ENCODE measurements at places on chromosomes 6 and 20.

GRCh38 chr20:58246346-58246745 is 17.9 kb upstream of the ANKRD60 start:
- DNase-seq, result no peak

DNA sequence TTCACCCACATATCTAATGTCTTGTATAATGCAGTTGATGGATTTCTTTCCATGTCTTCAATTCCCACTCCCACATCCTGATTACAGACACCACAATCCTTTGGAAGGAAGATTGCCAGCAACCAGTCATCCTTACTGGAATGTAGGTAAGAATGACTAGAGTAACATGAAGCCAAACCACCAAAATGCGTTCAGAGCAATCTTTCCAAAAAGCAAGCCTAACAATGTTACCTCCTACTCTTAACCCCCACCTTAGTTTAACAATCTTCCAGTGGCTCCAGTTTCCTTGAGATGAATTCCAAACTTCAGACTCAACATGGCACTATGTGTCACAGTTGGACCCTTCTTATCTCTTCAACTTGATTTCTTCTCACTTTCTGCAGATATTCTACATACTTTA is 685.6 kb downstream of the DOK5 start:
- DNase-seq, result no peak

- DNase-seq, result no peak
Measured at GRCh38 chr6:41228096-41228495, at the start of gene TREML4. Gene TREML4 (plus strand): TSS chr6:41228349. CDS start chr6:41228428, 79 bp downstream.

- DNase-seq, result no peak
Measured at GRCh38 chr6:14278006-14278405, 160.4 kb downstream of the CD83 start.

- DNase-seq, result no peak
Measured at GRCh38 chr6:50655848-50656453, 57.4 kb upstream of the TFAP2D start.

GRCh38 chr6:85127696-85128243 is 322.1 kb upstream of the NT5E start:
- DNase-seq, result no peak

DNA sequence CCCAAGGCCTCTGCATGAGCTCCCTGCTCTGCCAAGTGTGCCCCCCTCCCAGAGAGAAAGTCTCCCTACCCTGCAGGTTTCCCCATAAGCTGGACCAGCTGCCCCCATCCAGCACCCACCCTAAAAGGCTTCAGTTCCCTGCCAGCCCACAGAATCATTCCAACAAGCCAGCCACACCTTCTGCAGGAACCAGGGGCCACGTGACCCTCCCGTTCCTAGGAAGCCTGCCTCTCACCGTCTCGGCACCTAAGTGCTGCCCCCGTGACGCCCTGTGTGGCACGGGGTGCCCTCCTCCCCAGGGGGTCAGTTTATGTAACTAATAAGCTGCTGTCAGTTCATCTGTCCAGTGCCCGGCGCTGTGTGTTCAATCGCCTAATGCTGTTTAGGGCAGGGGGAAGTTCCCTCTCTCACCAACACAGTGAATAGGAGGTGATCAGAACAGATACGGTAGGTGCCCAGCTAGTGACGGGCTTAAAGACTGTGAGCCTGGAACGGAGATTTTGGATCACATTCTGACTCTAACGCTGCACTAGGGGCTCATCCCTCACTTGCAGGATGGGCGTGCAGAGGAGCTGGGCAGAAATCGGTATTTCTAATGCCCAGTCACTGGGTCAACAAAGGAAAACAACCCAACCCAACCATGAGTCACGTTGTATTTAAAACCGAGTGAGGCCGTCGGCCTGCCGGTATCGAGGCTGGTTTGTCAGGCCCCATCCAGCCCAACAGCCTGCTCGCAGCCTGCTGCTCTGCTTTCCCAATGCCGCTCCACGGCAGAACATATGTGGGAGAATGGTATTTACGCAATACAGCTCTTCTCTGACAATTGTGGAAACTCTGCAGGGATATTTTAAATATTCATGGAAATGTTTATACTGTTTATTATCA is 56.0 kb downstream of the RAMACL start:
- DNase-seq, result no peak

DNA sequence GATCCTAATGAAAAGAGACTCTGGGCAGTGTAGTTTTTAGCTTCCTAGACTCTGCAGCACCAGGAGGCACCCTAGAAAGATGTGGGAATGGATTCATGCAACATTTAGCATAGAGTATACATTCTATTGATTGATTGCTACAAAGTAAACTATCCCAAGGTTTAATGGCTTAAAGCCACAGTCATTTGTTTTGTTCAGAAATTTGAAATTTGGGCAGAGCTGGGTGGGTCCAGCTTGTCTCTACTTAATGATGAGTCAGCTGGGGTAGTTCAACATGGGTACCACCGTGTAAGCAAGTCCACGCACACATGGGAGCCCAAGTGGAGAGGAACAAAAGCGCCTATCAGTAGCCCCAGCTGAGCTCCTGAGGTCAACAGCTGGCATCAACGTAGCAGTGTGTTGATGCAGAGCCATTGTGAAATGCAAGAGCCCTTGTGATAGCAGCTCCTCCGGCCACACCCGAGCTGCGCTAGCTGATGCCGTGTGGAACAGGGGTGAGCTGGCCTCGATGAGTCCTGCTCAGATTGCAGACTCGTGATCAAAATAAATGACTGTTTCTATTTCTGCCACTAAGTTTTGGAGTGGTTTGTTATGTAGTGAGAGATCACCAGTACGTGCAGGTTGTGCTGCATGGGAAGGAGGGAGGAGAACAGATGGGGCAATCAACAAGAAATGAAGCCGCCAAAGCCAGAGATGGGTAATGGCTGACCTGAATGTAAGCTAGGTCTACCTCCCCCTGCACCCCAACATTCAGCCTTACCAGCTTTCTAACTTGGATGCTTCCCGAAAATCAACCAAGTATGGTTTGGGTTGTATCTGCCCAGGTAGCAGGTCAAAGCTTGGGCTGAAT is 45.7 kb upstream of the TRAF3IP2 start:
- no peak for DNase-seq

GRCh38 chr6:57822896-57823358 is 505.5 kb downstream of the PRIM2 start:
- no peak for DNase-seq

GRCh38 chr20:58328836-58329235 is 19.3 kb downstream of the RAB22A start:
- DNase-seq, result no peak

GRCh38 chr20:53023732-53024520 is 51.8 kb downstream of the TSHZ2 start:
- DNase-seq, result no peak

GRCh38 chr6:158863646-158864045 is 44.5 kb upstream of the EZR start:
- no peak for DNase-seq

DNA sequence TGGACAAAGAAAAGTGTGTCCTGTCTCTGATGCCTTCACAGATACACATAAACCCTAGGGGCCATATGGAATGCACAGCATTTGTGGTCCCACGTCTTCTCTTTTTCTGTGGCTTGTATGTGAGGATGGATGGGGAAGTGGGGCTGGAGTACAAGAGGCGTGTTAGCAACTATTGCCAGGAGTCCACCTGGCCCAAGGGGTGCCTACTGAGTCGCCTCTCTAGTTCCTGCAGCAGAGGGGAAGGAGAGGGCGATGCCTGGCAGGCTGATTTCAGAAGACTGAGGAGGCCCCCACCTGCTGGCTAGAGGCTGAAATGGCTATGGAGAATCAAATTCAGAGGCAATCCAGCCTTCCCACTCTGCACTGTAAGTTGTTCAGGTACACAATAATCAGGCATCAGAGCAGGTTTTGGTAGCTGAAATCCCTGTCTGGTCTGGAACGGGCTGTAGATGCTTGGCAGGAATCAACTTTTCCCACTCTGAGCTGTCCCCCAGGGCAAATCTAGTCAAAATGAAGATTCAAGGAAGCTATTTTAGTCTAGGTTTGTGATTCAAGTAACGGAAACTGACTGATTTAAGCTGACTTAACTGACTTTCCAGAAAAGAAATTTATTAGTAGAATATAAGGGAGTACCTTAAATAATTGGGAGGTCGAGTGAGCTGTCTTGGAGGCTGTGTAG is 14.9 kb upstream of the PPARD start:
- DNase-seq, result peak; percentile 70

DNA sequence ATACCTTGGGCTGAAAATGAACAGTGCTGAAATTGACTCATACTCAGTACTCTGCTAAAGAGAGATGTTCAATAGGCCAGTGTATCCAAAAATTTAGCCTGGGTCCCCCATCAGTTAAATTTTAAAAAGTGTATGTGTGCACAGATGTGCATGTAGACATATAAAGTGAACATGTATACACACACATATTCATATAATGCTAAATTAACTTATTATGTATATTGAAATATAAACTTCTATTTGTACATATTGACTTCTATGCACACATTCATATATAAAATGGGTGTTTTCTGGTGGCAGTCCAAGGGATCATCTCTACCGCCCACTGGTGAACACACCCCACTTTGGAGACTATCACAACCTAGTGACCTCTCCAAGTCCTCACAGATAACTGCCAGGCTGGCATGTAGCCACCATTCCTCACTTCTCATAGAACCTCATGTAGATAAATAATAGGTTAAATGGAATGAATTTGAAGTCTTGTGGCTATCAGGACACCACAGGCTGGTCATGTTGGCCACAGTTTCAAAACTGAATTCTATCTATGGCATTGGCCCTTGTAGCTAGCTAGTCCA is 8.8 kb downstream of the SLC22A16 start:
- DNase-seq, result no peak

DNA sequence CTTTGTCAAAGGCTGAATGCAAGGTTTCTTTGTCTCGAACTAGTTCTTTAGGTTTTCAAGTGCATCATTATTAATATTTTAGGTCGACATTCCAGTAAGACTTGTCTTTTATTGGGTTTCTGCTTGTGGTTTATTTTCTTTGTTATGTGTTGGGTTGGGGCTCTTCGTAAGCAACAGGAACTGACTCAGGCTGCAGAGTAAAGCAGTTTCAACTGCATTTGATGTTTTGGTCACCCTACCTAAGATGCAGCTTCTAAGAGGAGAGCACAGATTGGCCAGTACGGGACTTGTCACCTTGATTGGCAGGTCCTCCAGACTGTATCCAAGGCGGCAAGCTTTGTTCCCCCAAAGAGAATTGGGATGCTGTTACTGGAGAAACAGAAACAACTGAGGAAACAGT is 149.5 kb upstream of the SULF2 start:
- DNase-seq, result no peak

DNA sequence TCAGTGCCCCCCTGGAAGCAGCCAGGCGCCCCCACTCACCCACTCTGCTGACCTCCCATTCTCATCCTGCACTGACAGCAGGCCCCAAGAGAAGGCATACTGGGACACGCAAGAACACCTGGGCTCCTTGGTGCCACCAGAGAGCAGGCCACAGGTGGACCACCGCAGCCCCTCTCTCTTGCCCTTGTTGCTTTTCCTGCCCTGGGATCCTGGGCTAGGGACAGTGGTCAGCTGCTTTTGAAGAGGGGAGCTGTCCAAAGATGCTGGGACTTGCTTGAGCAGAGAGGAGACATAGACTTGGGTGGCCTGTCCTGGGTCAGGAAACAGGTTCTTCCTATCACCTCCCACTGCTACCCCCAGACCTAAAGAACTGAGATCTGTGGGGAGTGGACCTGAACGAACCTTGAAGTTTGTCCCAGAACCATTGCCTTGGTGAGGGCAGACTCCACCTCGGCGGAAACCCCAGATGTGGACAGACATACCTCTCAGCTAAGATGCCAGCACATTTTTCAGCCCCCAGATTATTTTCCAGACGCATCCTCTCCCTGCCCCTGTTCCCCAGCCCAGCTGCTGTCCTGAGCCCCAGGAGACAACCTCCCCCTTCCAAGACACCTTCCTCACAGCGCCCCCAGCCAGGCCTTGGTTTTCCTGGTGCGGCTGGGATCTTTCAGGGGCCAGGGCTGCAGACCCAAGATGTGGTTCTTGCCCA is 1.1 kb downstream of the GLP1R start:
- no peak for DNase-seq

DNA sequence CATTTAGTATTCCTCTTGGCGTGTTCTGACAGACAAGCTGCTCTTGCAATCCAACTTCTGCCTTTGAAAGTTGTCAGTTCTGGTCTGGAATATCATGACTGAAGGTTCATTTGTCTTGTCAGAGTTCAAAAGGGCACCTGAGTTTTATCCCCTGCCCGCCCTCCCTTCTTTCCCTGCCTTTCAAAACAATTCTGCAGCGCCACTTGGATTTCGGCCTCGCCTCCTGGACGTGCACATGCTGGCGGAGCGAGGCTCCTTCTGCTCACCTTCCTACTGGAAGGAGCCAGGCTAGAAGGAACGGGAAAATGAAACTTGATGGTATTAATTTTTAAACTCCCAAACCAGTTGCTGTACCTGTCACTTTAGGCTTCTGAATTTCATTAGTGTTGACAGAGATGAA is 55.7 kb upstream of the HDGFL1 start:
- no peak for DNase-seq

- DNase-seq, result no peak
Measured at GRCh38 chr6:135093578-135093977, 39.0 kb upstream of the HBS1L start.

DNA sequence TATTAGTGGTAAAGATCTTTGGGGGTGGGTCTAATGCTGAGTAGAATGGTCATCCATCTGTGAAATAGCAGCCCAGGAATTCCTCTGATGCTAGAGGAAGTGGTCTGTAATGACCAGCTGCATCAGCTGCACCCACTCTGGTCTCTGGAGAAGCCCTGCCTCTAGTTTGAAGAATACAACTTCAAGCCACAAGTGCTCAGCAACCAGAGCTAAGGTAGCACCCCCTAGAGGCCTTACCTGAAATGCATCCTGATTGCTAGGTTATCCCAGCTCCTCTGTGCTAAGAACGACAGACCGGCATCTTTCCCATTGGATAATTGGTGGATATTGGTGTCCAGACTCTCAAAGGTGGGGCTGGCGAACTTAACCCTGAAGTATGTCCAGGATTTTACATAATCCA is 58.2 kb downstream of the DNAH8 start:
- peak; percentile 37 for DNase-seq

GRCh38 chr6:163183806-163184205 is 230.7 kb upstream of the QKI start:
- DNase-seq, result no peak

DNA sequence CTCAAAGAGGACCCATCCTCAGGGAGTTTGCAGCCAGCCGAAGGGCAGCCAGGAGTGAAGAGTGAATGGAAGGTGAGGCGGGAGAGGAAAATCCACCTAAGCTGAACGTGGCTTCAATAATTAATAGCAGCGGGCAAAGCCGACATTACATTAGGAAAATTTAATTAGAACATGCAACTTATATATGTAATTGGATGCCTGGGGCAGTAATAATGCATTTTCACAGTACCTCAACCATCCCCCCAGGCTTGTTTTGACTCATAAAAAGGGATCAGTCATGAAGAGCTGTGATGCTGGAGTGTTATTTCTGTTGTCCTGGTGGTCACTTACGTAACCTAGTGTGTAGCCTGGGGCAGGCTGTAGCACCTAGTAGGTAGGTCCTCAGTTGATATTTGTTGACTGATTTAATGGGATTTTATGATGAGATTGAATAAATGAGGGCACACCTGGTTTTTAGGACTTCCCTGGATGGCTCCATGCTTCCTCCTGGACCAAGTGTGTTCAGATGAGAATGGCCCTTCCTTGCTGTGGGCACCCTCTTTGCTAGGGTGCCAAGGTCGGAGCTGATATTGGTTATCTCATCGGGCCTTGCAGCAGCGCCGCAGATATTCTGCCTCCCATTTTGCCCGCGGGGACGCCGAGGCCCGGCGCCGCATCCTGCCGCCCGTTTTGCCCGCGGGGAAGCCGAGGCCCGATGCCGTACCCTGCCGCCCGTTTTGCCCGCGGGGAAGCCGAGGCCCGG is 128.8 kb downstream of the CDH26 start:
- DNase-seq, result no peak

GRCh38 chr6:6635291-6635690 is 46.8 kb downstream of the LY86 start:
- DNase-seq, result no peak

All from activated CD4-positive, alpha-beta T cell treated with anti-CD3 and anti-CD28 coated beads, Interleukin-2, Interleukin-4, amounts not matched to agents 100 ng/mL and 50 ng/mL, durations not matched to agents 16 hours and 8 hours (primary cell).